GM23248 (cell line): ENCODE measurements at places on chromosomes 7 and 10. TPM values are rescaled to one million over a fixed set of nuclear protein-coding genes. Genes with fewer than 3 reads are reported as not detected.

GRCh38 chr7:27615420-27616185, 47.1 kb downstream of the HIBADH start:
- DNase-seq, result no peak

GRCh38 chr7:149741629-149742028, 31.8 kb downstream of the ZNF467 start:
- DNase-seq, result peak; percentile 61

Gene EPHA1
- not detected in 2 replicates for total RNA-seq

Gene UNCX
- not detected in 2 replicates for total RNA-seq

GRCh38 chr10:116138897-116139296, 134.1 kb downstream of the GFRA1 start:
- no peak for DNase-seq
